ENCODE measurements at places on chromosomes 2 and 18. TPM values are rescaled to one million over a fixed set of nuclear protein-coding genes. Genes with fewer than 3 reads are reported as not detected.

Gene SLC5A7
- total RNA-seq: 0.81 TPM

Gene RIOK3
- 63.7 TPM for total RNA-seq

Gene CYTIP
- total RNA-seq: 34.7 TPM

Gene TGFA
- 9.1 TPM for total RNA-seq

Gene MRPL30
- total RNA-seq: 18.8 TPM

Gene IL36RN
- total RNA-seq: not detected

Gene DNAJC5G
- total RNA-seq: not detected

Gene GKN2
- 77.2 TPM for total RNA-seq

Gene FIGN
- 6.5 TPM for total RNA-seq

Gene TPO
- not detected for total RNA-seq

Gene CPS1
- total RNA-seq: 3.1 TPM

Gene CASP8
- 39.5 TPM for total RNA-seq

Gene RAB6C
- total RNA-seq: not detected

Gene SLC19A3
- 31.8 TPM for total RNA-seq

Gene SLC23A3
- total RNA-seq: 3.1 TPM

Gene REG3G
- total RNA-seq: not detected

Gene CABYR
- total RNA-seq: 1.1 TPM

Gene DES
- 59.4 TPM for total RNA-seq

Gene GPR35
- 3.4 TPM for total RNA-seq

Gene MARS2
- 6.5 TPM for total RNA-seq

Gene ITGA4
- total RNA-seq: 18.4 TPM

Gene ST6GAL2
- total RNA-seq: 2.5 TPM

Gene ACSL3
- 91.5 TPM for total RNA-seq

Gene EDAR
- total RNA-seq: 0.20 TPM

Gene NYAP2
- 0.93 TPM for total RNA-seq

Gene PXDN
- 58.4 TPM for total RNA-seq

Gene ST8SIA3
- total RNA-seq: not detected

Gene C2orf92
- 14.4 TPM for total RNA-seq

Gene NT5DC4
- not detected for total RNA-seq

Gene GATA6
- total RNA-seq: 32.2 TPM

Gene CPO
- total RNA-seq: not detected

Gene ALPI
- not detected for total RNA-seq

Gene MERTK
- total RNA-seq: 17.3 TPM

Gene DCC
- total RNA-seq: 7.1 TPM

Gene UPP2
- not detected for total RNA-seq

Gene LHCGR
- not detected for total RNA-seq

Gene MC2R
- not detected for total RNA-seq

Gene DSC3
- total RNA-seq: 1.6 TPM

Gene RBM44
- 1.8 TPM for total RNA-seq

Gene NPPC
- not detected for total RNA-seq

Gene NEB
- total RNA-seq: 1.9 TPM

Gene SLC9A2
- total RNA-seq: 0.58 TPM

Gene DSC2
- 17.2 TPM for total RNA-seq

Gene MFSD2B
- total RNA-seq: 0.35 TPM

Gene ALKAL2
- 18.7 TPM for total RNA-seq

Gene SLC11A1
- 302 TPM for total RNA-seq

Gene TLX2
- total RNA-seq: not detected

Gene CCDC68
- 20.8 TPM for total RNA-seq

Gene PROM2
- total RNA-seq: 6.0 TPM

Gene KCNE4
- 0.61 TPM for total RNA-seq

Gene SMPD4
- 41.4 TPM for total RNA-seq

Gene B3GNT7
- total RNA-seq: 53.5 TPM
